Stimulated activated CD4-positive, alpha-beta T cell treated with anti-CD3 and anti-CD28 coated beads, Interleukin-1b, Interleukin-23, amount 100 ng/mL, for 1 hour (primary cell): ENCODE measurements at places on chromosomes 11 and 22.

- DNase-seq: no peak
These were observed 1065.2 kb downstream of the JRKL start for GRCh38 chr11:97454988-97455387.

DNA sequence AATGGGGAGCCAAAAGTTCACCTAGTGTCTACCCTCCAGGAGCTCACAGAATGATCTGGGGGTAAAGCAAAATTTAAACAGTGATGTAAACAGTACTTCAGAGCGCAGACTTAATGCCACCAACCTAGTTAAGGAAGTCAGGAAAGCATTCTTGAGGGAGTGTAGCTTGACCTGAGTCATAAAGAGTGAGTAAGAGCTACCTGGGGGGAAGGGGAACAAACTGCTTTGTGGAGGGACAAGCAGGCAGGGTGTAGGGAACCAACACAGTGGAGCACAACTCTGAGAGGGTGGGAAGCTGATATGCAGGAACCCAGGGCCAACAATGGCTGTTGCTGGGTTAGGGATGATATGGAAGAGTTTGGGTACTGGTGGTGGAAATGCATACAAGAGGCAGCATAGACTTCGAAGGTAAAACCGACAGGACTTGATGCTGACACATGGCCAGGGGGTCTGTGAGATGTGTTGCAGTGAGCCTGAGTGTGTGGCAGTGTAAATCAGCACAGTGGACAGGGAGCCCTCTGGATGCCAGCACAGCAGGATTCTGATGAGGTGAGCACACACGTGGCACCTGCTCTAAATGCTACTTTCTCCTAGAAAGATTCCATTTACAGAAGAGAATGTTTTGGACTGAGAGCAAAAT lies 58.3 kb upstream of the CYP2D6 start:
- DNase-seq: no peak

DNA sequence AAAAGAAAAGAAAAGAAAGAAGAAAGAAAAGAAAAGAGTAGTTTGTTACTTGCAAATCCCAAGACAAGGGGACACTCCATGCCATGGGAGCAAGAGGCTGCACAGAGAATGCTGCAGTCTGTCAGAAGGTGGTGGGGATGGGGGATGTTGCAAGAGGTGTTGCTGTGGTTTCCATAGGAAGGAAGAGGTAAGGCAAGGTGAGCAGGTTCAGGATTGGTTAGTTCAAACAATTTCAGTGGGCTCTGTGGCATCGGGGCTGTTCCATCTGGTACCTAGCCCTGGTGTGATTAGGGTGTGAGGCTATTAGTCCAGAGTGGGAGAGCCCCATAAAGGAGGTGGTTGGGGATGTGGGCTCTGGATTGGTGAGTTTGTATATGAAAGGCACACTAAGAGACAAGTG lies 172.7 kb downstream of the BCR start:
- DNase-seq: no peak

- DNase-seq: no peak
These were observed 12.7 kb upstream of the SESN3 start for GRCh38 chr11:95243673-95244072.

GRCh38 chr11:1632053-1632714 lies 2.6 kb downstream of the KRTAP5-5 start:
- DNase-seq: no peak

- no peak for DNase-seq
These were observed 21.9 kb downstream of the MRPL23 start for GRCh38 chr11:1969035-1969434.

DNA sequence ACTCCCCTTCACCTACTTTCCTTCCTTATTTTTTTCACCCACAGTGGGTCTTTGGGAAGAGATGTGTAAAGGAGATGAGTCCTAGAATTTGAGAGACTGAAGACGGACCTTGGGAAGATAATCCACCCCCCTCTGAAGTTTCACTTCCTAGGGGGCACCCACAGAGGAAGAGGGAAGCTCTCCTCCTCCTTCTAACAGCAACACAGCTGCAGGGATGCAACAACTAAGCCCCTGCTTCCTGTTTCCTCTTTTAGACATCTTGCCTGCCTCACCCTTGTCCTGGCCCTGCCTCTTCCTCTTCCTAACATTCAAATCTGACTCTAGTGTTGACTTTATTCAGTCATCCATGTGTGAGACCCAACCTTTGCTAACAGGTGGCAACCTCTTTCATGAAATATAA lies 424.6 kb downstream of the BUD13 start:
- no peak for DNase-seq
